Dorsolateral prefrontal cortex (tissue), 122 donors: ENCODE measurements at places on chromosomes 5 and 9. TPM values are rescaled to one million over a fixed set of nuclear protein-coding genes. Genes with fewer than 3 reads are reported as not detected.

Gene OR1J2
- total RNA-seq: not detected

Gene ERAP2
- total RNA-seq: 4.3 TPM

Gene CDHR2
- total RNA-seq: 2.6 TPM

Gene GABRB2
- 200 TPM for total RNA-seq

Gene GFI1B
- total RNA-seq: 0.21 TPM

Gene LCN9
- total RNA-seq: not detected

Gene C6
- total RNA-seq: 0.36 TPM

Gene SH3RF2
- total RNA-seq: 9.7 TPM

Gene SUB1
- 195 TPM for total RNA-seq

Gene CD14
- total RNA-seq: 19.7 TPM

Gene IL5
- total RNA-seq: not detected

Gene FRMPD1
- 6.5 TPM for total RNA-seq

Gene LCN10
- not detected for total RNA-seq

Gene RNF208
- 69.0 TPM for total RNA-seq

Gene ZBED3
- 11.4 TPM for total RNA-seq

Gene EEIG1
- 148 TPM for total RNA-seq

Gene CATSPER3
- 1.2 TPM for total RNA-seq

Gene SHOC1
- not detected for total RNA-seq

Gene GOLGA1
- total RNA-seq: 26.5 TPM

Gene PCDHAC2
- total RNA-seq: 28.0 TPM

Gene HEMGN
- total RNA-seq: not detected

Gene CAMK4
- 71.4 TPM for total RNA-seq

Gene PTGES
- 2.8 TPM for total RNA-seq

Gene ANKRD31
- 0.84 TPM for total RNA-seq

Gene TNFSF15
- total RNA-seq: not detected

Gene FOXD4L3
- 2.4 TPM for total RNA-seq

Gene RPP25L
- 17.5 TPM for total RNA-seq

Gene SLC27A6
- 3.0 TPM for total RNA-seq

Gene SLC31A2
- 79.3 TPM for total RNA-seq

Gene DBN1
- 61.3 TPM for total RNA-seq

Gene ADAMTS19
- total RNA-seq: 16.2 TPM

Gene FBP2
- not detected for total RNA-seq

Gene UAP1L1
- total RNA-seq: 14.5 TPM

Gene MTX3
- total RNA-seq: 23.4 TPM

Gene AQP7
- total RNA-seq: not detected

Gene TRMT10B
- total RNA-seq: 11.9 TPM
